T-cell (primary cell): ENCODE measurements at places on chromosomes 1 and 21. TPM values are rescaled to one million over a fixed set of nuclear protein-coding genes. Genes with fewer than 3 reads are reported as not detected.
A peak's percentile ranks its signal among the peaks of the same experiment; 100 is the strongest.

DNA sequence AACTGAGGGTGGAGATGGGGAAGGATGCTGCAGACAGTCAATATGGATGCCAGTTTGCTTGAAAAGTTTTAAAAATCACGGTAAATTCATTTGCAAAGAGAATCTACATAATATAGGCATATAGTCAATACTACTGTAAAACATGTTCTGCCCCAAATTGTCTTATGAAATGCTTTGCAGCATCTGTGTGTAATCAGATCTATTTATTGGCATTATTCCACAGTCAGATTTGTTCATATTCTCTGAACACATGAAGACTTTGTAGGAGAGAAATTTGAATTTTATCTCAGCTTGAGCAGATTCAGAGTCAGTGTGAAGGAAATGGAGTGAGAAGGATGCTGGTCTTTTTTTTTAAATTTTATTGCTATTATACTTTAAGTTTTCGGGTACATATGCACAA lies 88.5 kb downstream of the PLPPR4 start:
- DNase-seq, result no peak

DNA sequence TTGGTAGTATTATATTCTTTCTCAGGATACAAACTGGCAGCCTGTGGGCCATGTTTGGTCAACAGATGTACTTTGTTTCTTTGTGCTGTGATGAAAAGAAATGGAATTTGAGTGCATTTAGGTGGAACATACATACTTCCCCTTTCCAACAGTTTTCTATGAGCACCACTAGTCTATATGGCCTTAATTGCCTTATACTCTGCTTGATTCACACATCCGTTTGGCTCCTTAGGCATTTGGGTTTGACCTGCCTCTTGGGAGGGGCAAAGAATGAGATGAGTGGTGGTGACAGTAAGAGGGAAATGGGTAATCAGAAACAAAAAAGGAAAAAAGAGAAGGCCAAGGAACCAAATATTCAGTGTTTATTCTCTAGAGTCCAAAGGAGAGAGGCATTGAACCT lies 17.0 kb downstream of the CFAP126 start:
- no peak for DNase-seq

- DNase-seq, result peak; percentile 56
These were observed 10.6 kb upstream of the GADD45A start for GRCh38 chr1:67674260-67675011.

- no peak for DNase-seq
These were observed 3.8 kb downstream of the SERTAD4 start for GRCh38 chr1:210236386-210236839.

GRCh38 chr1:197811769-197812168 lies 36.5 kb upstream of the DENND1B start:
- no peak for DNase-seq

- DNase-seq, result no peak
These were observed 5.8 kb upstream of the MMEL1 start for GRCh38 chr1:2638466-2639115.

DNA sequence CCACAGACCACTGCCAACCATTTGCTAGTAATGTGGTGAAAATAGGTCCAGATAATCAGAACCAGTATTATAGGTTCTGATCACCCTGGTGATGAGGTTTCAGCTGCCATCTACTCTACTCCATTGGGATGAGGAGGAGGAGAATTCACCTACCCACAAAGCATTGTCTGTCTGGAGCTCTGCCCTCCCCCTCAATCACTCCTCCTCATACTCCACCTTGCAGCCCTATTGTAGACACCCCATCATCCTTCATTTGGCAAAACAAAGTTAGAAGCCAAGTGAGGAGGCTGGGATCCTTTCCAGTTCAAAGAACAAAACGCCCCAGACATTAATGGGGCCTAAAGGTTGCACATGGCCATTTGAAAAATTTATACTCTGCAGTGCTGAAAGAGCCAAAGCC lies 157.4 kb upstream of the L1TD1 start:
- no peak for DNase-seq

CPTP gene
- 15.8 TPM for total RNA-seq

DNA sequence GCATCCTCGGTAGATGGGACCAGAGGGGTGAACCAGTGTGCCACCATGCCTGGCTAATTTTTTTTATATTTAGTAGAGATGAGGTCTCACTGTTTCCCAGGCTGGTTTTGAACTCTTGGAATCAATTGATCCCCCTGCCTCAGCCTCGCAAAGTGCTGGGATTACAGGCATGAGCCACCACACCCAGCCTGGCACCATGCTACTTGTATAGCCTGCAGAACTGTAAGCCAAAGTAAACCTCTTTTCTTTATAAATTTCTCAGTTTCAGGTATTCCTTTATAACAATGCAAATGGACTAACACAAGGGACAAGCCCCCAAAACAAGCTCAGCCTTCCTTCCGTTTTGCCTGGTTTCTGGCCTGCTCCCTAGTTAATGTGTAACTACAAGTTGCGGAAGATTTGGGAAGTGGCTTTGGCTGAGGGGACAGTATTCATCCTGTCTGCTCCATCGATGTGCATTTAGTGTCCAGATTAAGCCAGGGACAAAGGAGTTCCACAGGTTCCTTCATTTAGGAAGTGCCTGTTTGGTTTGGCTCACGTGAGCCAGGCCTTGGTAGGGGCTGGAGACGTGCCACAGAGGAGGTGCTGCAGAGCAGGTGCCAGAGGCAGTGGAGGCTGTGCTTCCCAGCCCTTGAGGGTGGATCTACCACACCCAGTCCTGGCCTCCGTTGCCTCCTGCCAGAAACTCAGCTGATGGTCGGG lies 4.4 kb downstream of the AVPR1B start:
- no peak for DNase-seq

GRCh38 chr1:12488666-12489354 lies 129.2 kb downstream of the DHRS3 start:
- no peak for DNase-seq

NVL gene
- total RNA-seq, result 41.4 TPM

AUNIP gene
- total RNA-seq, result 0.35 TPM

DNA sequence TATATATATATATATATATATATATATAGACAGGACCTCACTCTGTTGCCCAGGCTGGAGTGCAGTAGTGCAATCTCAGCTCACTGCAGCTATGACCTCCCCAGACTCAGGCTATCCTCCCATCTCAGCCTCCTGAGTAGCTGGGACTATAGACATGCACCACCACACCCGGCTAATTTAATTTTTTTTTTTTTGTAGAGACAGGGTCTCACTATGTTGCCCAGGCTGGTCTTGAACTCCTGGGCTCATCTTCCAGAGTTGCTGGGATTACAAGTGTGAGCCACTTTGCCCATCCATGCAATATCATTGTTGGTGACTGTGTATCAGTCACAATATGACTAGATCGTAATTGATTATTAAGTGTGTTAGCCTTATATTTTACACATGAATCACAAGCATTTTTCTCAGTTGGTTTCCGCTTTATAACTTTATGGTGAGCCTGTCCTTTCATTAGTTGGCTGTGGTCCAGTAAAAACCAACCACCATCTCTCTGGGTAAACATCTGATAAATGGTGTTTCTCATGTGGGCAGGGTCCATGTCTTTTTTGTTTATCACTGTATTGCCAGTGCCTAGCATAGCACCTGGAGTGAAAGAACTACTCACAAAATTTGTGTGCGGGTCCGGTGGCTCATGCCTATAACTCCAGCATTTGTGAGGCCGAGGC lies 63.6 kb downstream of the MYOM3 start:
- no peak for DNase-seq

- DNase-seq, result no peak
These were observed 890 bp downstream of the GJC2 start for GRCh38 chr1:228150461-228151179.

DNA sequence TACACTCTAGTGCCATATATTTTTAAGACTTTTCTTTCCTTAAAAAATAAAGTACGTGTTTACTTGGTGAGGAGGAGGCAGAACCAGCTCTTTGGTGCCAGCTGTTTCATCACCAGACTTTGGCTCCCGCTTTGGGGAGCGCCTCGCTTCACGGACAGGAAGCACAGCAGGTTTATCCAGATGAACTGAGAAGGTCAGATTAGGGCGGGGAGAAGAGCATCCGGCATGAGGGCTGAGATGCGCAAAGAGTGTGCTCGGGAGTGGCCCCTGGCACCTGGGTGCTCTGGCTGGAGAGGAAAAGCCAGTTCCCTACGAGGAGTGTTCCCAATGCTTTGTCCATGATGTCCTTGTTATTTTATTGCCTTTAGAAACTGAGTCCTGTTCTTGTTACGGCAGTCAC lies 25.2 kb downstream of the PSEN2 start:
- DNase-seq, result no peak

- no peak for DNase-seq
These were observed 4.0 kb upstream of the CDA start for GRCh38 chr1:20584890-20585289.

FABP3 gene
- total RNA-seq, result 0.53 TPM

DNA sequence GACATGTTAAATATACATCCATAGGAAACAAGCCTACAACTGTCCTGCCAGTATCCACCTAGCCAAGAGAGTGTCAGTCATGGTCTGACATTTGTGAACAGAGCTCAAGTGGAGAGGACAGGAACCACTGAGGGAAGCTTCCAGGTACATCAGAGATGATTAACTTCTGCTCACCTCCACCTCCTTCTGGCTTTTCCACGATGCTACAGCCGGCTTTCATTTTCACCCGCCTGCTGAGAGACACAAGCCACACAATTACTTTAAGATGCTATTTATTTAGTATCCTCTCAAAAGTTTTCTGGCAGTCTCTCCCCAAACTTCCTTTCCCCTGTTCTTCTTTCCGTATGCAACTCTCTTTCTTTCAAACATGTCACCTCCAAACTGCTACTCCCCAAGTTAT lies 2.1 kb downstream of the ETV3 start:
- DNase-seq, result no peak

PEAR1 gene
- 0.67 TPM for total RNA-seq

GRCh38 chr1:113792986-113793385 lies 19.3 kb downstream of the RSBN1 start:
- DNase-seq, result no peak

GRCh38 chr1:110896090-110896489 lies 23.1 kb downstream of the CD53 start:
- no peak for DNase-seq

- DNase-seq, result no peak
These were observed 65.9 kb upstream of the ATP5PO start for GRCh38 chr21:33981391-33982101.

DNA sequence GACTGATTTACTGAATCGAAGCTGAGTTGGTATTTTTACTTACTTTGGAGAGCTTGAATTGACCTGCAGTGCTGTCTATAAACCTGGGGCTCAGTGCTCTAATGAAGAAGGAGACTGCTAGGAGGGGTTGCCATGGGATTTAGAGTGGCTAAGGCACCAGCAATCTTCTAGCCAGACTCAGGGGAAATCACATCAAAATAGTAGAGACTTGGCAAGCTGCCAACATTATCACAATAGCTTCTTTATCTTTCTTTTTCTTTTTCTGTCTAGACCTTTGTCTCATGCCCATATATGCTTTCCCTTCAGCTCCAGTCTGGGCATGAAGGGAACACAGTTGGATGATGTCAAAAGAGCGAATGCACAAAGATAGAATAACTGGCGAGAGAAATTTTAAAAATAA lies 301.1 kb upstream of the DPYD start:
- no peak for DNase-seq

DNA sequence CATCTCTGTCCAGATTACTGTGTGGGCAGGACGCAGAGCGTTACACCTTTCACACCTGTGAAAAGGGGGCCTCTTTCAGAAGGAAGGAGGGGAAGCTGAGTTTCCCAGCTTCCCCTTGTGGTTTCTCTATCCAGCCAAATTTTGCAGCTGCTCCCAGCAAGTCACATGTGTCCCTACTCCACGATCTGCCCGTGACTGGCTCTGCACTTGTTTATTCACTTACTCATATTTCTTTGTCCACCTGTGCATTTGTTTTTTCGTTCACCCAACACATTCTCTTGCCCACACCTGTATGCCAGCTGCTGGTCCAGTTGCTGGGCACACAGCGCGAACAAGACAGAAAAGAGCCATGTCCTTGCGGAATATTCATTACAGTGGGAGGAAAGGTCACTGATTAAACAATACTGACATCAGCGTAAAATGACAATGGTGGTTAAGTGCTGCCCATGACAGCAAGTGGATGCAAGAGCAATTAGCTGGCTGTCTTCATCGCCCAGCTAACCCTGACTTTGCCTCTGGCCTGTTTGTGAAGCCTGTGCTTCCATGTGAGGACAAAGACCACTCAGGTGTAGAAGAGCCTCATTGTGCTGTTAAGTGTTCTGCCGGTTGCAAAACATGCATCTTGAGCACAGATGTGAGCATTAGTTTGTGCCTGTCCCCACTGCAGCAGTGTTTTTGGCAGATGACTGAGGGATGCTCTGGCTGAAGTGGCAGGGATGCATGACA lies 28.6 kb upstream of the NEK2 start:
- no peak for DNase-seq

DNA sequence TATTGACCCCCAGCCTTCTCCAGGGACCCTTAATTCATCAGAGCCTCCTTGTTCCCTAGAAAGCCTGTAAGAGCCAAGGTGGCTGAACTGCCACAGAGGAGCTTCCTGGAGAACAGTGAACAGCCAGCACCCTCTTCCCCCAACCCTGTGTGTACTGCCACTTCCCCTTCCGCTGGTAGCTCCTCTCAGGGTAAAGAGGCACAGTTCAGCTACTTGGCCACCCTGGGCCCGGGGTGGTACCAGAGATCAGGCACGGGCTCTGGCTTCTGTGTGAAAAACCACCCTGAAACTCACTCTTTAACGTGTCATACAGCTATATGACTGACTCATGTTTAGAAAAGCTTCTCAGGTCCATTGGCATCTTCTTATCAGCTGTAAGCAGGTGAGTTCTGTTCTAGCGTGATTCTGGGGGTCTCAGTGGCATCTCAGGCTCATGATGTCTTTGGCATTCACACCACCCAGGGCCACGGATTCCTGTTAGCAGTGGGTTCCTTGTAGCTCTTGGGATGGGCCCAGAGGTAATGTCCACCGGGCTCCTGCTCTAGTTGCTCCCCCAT lies 22.4 kb downstream of the ARMH1 start:
- peak; percentile 37 for DNase-seq

DNA sequence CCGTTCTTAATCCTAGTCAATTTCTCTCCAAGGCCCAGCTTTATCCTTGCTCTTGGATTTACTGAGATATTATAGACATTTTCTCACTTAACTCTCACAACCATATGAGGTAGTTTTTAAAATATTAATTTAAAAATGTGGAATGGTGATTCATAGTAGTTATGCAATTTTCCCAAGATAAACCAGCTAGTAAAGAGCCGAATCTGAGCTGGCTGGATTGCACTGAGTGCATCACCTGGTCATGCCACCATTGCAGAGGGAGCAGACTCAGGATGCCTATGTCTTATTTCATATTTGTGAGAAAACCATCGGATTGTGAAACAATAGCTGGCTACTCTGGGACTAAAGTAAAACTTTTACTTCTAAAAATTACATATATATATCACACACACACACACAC lies 494.0 kb downstream of the KCNT2 start:
- DNase-seq, result no peak

A3GALT2 gene
- not detected for total RNA-seq

WNT4 gene
- total RNA-seq, result not detected

DNA sequence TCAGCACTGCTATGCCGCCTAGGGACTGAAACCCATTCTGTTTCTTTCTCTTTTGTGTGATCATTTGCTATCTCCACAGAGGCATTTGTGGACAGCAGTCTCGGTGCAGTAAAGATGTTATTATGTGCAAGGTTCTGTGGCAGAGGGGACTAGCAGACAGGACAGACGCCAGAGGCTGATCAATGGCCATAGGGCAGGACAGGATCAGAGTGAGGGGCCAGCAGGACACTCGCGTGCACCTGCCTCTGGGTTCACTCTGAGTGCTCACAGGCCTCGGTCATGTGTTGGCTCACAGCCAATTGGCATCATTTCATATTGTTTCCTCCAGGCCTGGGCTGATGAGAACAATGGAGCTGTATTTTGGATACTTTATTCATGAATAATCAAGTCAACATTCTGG lies 212.6 kb downstream of the TGFB2 start:
- DNase-seq, result no peak

CFHR5 gene
- not detected for total RNA-seq

ATP1A4 gene
- total RNA-seq, result not detected

LORICRIN gene
- not detected for total RNA-seq

KCNN3 gene
- 0.21 TPM for total RNA-seq
